ENCODE measurements at places on chromosomes 1 and 21. TPM values are rescaled to one million over a fixed set of nuclear protein-coding genes. Genes with fewer than 3 reads are reported as not detected.

DNA sequence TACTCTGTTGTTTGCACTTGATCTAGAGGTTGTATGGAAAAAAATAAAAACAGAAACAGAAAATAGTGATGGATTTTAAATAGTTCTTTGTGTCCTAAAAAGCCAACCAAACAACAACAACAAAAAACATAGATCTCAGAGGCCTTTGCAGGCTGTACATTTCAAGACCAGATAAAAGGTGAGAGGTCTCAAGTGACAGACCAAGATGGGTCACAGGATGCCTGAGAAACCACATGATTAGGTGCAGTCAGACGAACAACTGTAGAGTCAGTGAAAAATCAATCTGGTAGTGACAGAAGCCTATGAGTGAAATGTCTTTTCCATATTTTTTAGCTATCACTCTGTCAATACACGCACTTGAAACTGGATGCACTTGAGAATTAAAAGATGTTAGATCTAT lies 193.5 kb upstream of the SAMSN1 start:
- no peak for DNase-seq
- peaks cover 29% of the 10 kb centered on the region for H3K4me1 ChIP-seq
- no peak overlapping the region for H3K27ac ChIP-seq
- no peak overlapping the region for H3K4me3 ChIP-seq
- H3K36me3 ChIP-seq, result peaks cover 5% of the 10 kb centered on the region
- H3K27me3 ChIP-seq, result no peaks in the 10 kb centered on the region

- no peak for DNase-seq
- no peaks in the 10 kb centered on the region for H3K36me3 ChIP-seq
- H3K4me1 ChIP-seq, result peaks cover 6% of the 10 kb centered on the region
- H3K4me3 ChIP-seq, result no peak overlapping the region
- H3K27ac ChIP-seq, result no peak overlapping the region
These were observed 24.3 kb upstream of the NID1 start for GRCh38 chr1:236089046-236089773.

ETV3 gene
- 41.3 TPM for total RNA-seq

DNA sequence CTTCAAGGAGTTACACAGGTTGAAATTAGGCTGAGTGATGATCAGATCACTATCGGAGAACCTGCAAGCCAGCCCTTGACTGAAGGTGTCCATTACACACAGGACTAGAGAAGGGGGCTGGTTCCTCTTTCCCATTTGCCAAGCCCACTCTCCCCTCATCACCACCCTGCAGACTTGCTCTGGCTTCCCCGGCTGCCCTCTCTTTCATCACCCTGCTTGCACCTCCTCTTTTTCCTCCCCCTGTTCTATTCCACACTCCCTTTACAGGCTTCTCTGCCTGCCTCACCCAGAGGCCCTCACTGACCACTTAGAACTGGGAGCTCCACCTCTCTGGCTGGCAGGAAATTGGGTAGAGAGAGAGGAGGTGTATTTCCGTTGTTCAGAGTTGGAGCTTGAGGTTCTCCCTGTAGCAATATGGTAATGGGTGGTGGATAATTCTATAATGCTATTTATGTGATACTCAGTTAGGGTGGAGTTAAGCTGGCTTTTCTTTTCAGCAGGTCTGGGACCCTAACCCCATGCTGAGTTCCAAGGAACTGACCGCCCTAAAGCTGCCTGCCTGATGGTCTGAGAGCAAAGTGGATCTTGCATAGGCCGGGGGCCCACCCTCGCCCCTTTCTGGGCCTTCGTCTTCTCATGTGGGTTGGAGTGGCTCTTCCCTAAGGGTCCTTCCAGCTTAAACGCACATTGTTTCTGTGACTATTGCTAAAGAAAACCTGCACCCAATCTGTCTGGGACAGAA lies 111.8 kb upstream of the ADAR start:
- H3K27ac ChIP-seq, result peak overlapping the region; percentile 45
- H3K27me3 ChIP-seq, result peaks cover 2% of the 10 kb centered on the region
- no peaks in the 10 kb centered on the region for H3K36me3 ChIP-seq
- peaks cover 29% of the 10 kb centered on the region for H3K4me1 ChIP-seq
- no peak for DNase-seq

DNA sequence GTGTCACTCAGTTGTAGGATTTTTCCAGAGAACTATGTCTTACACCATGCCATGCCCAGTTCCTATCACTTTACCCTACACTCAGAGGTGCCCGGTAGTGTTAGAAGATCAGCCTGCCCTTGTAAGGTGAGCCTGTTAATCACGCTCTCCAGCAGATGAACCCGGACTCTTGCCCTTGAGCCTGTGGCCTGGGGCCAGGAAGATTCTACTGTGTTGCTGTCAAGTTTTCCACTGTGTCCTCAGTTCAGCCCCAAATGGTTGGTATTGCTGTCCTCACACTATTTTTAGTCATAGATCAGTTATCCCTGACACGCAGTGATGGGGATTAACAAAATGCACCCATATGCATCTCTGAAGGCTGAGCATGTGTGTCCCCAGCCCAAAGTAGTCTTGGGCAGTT lies 105.0 kb upstream of the SPAG17 start:
- no peak for DNase-seq
- H3K4me3 ChIP-seq, result no peak overlapping the region
- no peaks in the 10 kb centered on the region for H3K36me3 ChIP-seq
- no peak overlapping the region for H3K27ac ChIP-seq
- no peaks in the 10 kb centered on the region for H3K4me1 ChIP-seq
- H3K27me3 ChIP-seq, result no peaks in the 10 kb centered on the region

GRCh38 chr1:209882942-209883340 lies 55.1 kb upstream of the SYT14 start:
- H3K27me3 ChIP-seq, result peaks cover 34% of the 10 kb centered on the region
- peaks cover 6% of the 10 kb centered on the region for H3K4me1 ChIP-seq
- H3K27ac ChIP-seq, result no peak overlapping the region
- no peak overlapping the region for H3K4me3 ChIP-seq
- no peaks in the 10 kb centered on the region for H3K36me3 ChIP-seq

- H3K4me3 ChIP-seq, result peak overlapping the region; percentile 92
- H3K27me3 ChIP-seq, result no peaks in the 10 kb centered on the region
- H3K36me3 ChIP-seq, result peaks cover 15% of the 10 kb centered on the region
These were observed 350 bp upstream of the S100A6 start for GRCh38 chr1:153536012-153536670.

BLZF1 gene
- 11.2 TPM for total RNA-seq
